Chondrocyte (in vitro differentiated cells): ENCODE measurements at places on chromosomes 16 and 17. TPM values are rescaled to one million over a fixed set of nuclear protein-coding genes. Genes with fewer than 3 reads are reported as not detected.

- H3K27me3 ChIP-seq: no peaks in the 10 kb centered on the region
- H3K4me1 ChIP-seq: peaks cover 34% of the 10 kb centered on the region
- H3K4me3 ChIP-seq: no peak overlapping the region
- peaks cover 2% of the 10 kb centered on the region for H3K36me3 ChIP-seq
- DNase-seq: no peak
Observed at GRCh38 chr17:76427501-76428231, 25.3 kb downstream of the UBE2O start.

DNA sequence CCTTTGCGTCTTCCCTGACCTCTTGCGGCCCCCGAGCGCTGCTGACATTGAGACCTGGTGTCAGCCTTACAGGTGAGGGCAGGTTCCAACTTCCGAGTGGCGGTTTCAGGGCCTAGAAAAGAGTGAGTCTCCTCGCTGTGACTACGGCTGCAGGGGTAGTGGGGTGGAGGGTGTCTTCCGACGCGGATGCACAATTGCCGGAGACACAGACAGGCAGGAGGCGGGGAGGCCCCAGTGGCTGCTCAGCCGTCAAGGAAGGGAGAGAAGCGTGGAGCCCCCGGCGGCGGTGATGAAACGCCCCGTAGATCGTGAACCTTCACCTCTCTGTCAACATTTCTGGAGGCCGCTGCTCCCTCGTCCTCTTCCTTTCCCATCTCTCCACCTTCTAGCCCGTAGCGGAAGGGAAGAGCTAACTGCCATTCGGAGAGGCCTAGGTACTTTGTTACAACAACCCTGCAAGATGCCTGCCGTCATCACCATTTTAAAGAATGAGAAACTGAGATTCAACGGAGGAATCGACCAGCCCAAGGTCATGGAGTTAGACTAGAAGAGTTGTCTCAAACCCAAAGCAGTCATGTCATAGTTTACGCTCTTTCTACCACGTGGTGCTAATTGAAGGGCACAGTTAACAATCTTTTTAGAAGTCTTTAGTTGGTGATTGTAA is 485 bp downstream of the DNAJA3 start:
- H3K36me3 ChIP-seq: peaks cover 3% of the 10 kb centered on the region
- H3K27ac ChIP-seq: peak overlapping the region; percentile 98
- H3K4me1 ChIP-seq: peaks cover 25% of the 10 kb centered on the region

DNA sequence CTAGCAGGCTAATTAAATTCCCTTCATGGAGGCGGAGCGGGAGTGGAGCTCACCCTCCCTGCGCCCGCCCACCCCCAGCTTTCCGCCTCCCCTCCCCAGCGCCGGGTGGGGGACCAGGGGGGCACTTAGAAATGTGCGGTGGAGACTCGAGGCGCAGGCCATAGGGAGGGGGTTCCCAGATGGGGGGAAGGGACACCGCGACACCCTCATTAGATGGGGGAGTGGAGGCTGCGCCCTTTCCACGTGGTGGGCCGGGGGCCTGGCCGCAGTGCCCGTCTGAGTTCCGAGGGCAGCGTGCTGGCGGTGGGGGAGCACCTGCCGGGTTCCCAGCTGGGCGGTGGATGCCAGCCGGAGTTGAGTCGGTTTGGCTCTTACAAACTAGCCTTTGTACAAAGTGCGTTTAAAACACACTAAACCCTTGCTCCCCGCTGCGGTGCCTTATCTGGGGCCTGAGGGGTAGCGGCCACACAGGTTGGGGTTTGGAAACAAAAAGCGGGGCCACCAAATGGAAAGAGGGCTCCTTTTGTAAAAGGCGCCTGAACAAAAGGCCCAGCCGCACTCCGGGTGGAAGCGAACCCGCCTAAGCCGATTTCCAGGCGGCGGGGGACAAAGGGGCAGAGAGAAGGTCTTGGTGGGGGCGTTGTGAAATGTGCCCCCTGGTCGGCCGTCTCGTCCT is 1.4 kb downstream of the GSE1 start:
- H3K4me3 ChIP-seq: no peak overlapping the region
- peaks cover 22% of the 10 kb centered on the region for H3K4me1 ChIP-seq
- H3K27me3 ChIP-seq: peaks cover 2% of the 10 kb centered on the region
- H3K27ac ChIP-seq: no peak overlapping the region

DNA sequence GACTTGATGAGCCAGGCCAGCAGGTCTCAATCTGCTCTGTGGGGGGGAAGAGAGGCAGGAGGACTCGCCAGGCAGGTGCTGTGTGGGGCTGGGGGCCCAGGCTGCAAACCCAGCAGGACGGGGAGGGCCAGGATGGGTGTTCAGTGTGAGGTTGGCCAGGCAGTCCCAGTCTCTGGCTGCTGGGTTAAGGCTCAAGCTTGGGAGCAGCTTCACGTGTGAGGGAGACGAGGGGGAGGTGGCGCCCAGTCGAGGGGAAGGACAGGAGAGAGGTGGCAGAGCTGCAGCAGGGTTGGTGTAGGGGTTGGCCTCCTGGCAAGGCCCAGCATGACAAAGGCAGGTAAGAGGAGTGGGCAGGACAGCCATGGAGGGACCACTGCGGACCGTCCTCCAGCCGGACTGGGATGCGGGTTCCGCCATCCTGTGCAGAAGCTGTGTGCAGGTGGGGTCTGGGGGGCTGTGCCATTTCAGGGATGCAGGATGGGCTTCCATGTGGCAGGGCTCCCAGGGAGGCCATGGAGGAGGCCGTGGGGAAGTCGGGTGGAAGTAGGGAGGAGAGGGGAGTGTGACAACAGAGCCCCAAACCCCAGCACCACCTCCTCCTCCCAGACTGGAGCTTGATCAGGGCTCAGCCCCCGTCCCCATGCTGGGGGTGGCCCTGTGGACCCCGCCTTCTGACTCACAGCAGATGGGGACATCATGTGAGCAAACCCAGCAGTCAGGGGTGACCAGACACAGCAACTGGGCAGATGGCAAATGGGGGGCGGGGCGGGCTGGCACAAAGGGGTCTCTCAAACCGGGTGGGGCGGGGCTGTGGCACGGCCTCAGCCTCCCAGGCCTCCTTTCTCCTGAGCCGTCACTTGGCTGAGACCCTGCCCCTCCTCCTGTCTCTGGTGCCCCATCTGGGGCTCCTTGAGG is 2.8 kb downstream of the ADGRG1 start:
- H3K4me3 ChIP-seq: peak overlapping the region; percentile 83
- H3K4me1 ChIP-seq: peaks cover 55% of the 10 kb centered on the region
- no peak for DNase-seq
- no peaks in the 10 kb centered on the region for H3K36me3 ChIP-seq

- H3K4me3 ChIP-seq: no peak overlapping the region
- peaks cover 18% of the 10 kb centered on the region for H3K27me3 ChIP-seq
- no peaks in the 10 kb centered on the region for H3K36me3 ChIP-seq
- DNase-seq: no peak
- H3K4me1 ChIP-seq: no peaks in the 10 kb centered on the region
Observed at GRCh38 chr16:79297805-79298204, 302.7 kb downstream of the MAF start.

DNA sequence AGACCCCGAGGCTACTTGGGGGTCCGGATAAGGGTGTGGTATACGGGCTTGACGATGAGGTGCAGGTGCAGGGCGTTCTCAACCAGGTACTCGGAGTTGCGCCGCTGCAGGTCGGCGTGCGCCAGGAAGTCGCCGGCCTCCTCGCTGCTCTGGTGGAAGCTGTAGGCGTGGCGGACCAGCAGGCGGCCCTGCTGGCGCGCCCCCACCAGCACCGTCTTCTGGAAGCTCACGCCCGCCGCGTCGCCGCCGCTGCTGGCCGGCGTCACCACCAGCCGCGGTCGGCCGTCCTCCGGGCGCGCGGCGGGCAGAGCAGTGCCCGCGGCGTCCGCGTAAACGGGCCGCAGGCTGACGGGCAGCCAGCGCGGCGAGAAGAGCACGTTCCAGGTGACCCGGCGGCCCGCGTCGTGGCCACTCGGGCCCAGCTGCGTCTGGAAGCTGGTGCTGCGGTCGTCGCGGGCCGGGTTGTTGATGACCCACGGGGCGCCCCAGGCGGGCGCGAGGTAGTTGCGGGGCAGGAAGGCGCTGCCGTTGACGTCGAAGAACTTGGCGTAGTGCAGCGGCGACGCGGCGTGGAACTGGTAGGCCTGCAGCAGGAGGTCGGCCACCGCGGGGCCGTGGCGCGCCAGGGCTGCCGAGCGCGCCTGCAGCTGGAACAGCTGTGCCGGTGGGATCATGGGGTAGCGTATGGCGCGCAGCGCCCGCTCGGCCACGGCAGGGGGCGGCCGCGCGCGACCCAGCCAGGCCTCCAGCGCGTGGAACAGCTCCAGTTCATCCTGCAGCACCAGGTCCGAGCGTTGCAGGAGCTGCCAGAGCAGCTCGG is 4.8 kb downstream of the BTBD17 start:
- H3K27me3 ChIP-seq: peaks cover 49% of the 10 kb centered on the region
- DNase-seq: peak; percentile 54
- no peaks in the 10 kb centered on the region for H3K4me1 ChIP-seq
- peak overlapping the region; percentile 31 for H3K4me3 ChIP-seq

DNA sequence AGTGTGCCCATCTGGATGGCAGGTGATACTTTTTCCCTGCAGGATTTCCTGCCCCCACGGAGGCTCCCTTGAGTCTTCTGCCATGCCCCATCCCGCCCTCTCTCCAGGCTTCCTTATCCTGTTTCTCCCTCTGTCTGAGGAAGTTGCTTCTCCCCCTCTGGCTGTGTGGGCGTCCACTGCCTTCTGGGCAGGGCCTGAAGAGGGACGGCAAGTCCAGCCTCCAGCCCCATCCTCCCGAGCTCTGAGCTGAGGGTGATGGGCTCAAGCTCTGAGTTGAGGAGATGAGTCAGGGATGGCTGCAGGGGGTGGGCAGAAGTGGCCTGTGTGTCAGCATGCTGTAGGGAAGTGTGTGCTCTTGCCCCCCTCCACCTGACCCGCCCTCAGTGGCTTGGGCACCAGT is 14.2 kb upstream of the RAP1GAP2 start:
- no peak overlapping the region for H3K27ac ChIP-seq
- H3K4me1 ChIP-seq: peaks cover under 1% of the 10 kb centered on the region
- H3K4me3 ChIP-seq: no peak overlapping the region

GRCh38 chr17:38658741-38659345 is 15.9 kb downstream of the EPOP start:
- no peak for DNase-seq
- peaks cover 2% of the 10 kb centered on the region for H3K36me3 ChIP-seq
- H3K27me3 ChIP-seq: peaks cover 31% of the 10 kb centered on the region
- no peak overlapping the region for H3K27ac ChIP-seq
- no peak overlapping the region for H3K4me3 ChIP-seq

DNA sequence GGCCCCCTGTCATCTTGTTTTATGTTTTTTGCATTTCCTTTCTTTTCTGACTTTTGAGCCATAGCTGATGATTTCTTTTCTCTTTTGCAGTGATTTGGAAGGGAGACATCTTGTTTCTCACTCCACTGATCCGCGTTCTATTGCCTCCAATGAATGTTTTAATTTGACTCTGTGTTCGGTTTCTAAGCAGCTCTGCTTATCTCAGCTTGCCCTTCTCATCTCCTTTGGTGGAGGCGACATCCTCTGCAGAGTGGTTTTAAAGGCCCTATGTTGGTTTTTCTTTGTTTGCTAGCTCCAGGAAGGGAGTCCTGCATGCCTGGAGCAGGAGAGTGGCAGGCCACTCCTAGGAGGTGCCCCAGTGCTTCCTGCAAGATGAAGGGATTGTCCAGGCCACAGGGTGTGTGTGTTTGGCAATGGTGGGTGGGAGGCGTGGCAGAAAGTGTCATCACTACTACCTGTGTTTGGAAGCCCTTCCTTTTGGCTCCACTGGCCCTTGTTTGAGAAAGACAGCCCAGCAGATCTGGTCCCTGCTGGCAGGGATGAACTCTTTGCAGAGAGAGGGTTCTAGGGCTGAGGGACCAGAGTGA is 13.6 kb downstream of the SMPD3 start:
- H3K27ac ChIP-seq: no peak overlapping the region
- H3K36me3 ChIP-seq: no peaks in the 10 kb centered on the region
- H3K4me1 ChIP-seq: no peaks in the 10 kb centered on the region
- H3K27me3 ChIP-seq: peaks cover 28% of the 10 kb centered on the region
- no peak overlapping the region for H3K4me3 ChIP-seq
- no peak for DNase-seq

DNA sequence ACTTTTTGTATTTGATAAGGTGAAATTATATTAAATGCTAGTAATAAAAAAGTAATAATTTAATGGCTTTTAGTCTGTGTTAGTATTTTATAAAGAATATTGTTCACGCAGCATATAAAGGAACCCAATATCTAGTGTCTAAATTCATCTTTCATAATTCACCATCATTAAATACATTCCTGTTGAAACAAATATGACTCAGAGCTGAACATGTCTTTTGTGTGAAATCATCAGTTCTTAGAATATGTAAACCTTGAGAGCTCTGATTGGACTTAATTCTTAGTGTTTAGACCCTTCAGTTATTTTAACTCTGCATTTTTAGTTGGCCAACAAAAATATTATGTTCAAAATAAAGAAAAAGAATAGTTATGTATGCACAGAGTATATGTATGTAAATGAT is 71.8 kb downstream of the ABHD15 start:
- H3K27ac ChIP-seq: no peak overlapping the region
- H3K4me3 ChIP-seq: no peak overlapping the region
- no peaks in the 10 kb centered on the region for H3K27me3 ChIP-seq
- H3K36me3 ChIP-seq: peaks cover 25% of the 10 kb centered on the region
- no peak for DNase-seq

- peaks cover 3% of the 10 kb centered on the region for H3K4me1 ChIP-seq
- no peaks in the 10 kb centered on the region for H3K36me3 ChIP-seq
- no peak for DNase-seq
- no peaks in the 10 kb centered on the region for H3K27me3 ChIP-seq
- no peak overlapping the region for H3K4me3 ChIP-seq
Observed at GRCh38 chr16:777826-778225, 10.4 kb downstream of the RPUSD1 start.

ZP2 gene
- total RNA-seq: not detected in 3 replicates

DNA sequence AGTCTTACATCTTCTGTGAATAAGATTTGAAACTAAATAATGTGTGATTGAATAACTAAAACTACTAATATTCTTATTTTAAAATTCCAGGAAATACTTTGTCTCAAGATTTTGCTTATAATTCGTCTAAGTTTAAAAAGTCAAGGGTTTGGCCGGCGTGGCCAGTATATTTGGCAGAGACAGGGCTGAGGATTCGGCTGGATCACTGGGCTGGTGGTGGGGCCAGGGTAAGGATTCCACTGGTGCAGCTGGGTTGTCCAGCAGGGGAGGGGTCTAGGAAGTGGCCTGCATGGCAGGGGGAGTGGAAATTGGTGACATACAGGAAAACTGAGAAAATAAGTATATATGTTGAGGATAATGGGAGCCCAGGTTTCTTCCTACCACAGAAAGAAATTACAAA is 75.7 kb downstream of the MYO1D start:
- no peaks in the 10 kb centered on the region for H3K27me3 ChIP-seq
- no peaks in the 10 kb centered on the region for H3K36me3 ChIP-seq
- H3K27ac ChIP-seq: peak overlapping the region; percentile 49
- peak overlapping the region; percentile 9 for H3K4me3 ChIP-seq
- DNase-seq: no peak

KRT33B gene
- not detected in 3 replicates for total RNA-seq
